ENCODE measurements at places on chromosomes 2 and 18. TPM values are rescaled to one million over a fixed set of nuclear protein-coding genes. Genes with fewer than 3 reads are reported as not detected.

- DNase-seq, result no peak
These were observed 170.1 kb downstream of the HAUS1 start for GRCh38 chr18:46274266-46274665.

DNA sequence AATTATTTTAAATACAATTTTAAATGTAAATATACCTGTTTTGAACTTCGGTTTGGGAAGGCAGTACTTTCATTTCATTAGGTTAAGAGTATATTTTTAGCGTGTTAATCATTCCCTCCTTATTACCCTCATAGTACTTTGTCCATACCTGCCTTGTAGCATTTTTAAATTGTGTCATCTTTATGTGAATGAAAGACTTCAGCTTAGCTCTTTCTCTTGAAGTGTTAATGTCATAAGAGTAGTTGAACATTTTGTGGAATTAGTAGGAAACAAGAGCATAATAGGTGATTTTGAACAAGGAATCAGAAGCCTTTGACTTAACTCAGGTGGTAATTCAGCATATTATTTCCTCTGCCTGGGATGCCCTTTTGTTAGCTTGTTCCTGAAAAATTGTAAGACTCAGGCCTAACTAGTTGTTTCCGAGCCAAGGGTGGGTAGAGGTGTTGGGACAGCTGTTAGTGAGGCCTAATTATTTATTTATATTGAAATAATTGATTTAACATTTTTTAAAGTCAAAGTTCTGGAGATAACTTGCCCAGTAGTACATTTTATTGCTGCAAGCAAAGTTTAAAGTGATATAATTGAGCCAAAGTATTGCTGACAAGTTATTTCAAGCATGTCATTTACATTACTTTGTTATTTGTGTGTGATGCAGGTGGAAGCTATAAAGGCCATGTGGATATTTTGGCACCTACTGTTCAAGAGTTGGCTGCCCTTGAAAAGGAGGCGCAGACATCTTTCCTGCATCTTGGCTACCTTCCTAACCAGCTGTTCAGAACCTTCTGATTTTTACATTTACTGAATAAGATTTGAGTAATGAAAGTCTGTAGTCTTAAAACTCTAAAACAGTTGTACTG is 38.7 kb downstream of the DDX1 start:
- peak; percentile 38 for DNase-seq

TOGARAM2 gene
- 1.4 TPM for total RNA-seq

GRCh38 chr2:120879431-120880295 is 144.0 kb downstream of the GLI2 start:
- DNase-seq, result no peak

RFTN2 gene
- 18.1 TPM for total RNA-seq

APOB gene
- 1.7 TPM for total RNA-seq

- DNase-seq, result no peak
These were observed 50.3 kb downstream of the DTNA start for GRCh38 chr18:34760444-34760843.

- DNase-seq, result no peak
These were observed 258.9 kb downstream of the METTL4 start for GRCh38 chr18:2312440-2312839.

GRCh38 chr2:76870011-76870410 is 652.2 kb downstream of the LRRTM4 start:
- peak; percentile 64 for DNase-seq

CNDP1 gene
- total RNA-seq, result 1.2 TPM

DNA sequence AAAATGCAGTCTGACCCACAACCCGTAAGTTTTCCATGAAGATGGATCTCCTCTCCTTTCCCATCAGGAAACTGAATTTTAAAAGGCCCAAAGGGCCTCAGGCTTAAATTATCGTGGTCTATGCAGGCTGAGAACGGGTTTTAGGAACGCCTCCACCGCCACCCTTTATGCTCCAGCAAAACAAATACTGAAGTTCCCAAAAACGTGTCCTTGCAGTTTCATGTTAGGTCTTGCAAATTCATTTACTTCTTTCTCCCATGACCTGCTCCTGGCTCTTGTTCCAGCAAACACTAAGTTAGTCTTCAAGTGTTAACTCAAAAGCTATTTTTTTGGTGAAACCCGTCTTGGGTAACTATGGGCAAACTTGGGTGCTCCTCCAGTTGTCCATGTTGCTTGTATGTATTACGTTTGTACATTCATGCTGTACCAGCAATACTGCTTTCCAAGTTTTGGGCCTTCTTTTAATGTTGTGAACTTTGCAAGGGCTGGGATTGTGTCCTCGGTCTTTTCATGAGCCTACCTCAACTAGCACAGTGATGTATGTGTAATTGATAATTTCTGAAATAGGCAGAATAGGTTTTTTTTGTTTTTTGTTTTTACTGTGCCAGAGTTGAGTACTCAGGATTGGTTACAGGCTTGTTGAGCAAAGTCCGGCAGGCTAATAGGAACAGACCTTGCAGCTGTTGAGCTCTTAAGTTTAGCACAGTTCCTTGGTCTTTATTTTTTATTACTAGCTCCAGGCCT is 1.8 kb upstream of the RNF149 start:
- DNase-seq, result no peak

GRCh38 chr18:79504034-79504433 is 108.3 kb downstream of the NFATC1 start:
- no peak for DNase-seq

KCNG2 gene
- 2.6 TPM for total RNA-seq

FAP gene
- 161 TPM for total RNA-seq

CXCR1 gene
- 2.9 TPM for total RNA-seq

DNA sequence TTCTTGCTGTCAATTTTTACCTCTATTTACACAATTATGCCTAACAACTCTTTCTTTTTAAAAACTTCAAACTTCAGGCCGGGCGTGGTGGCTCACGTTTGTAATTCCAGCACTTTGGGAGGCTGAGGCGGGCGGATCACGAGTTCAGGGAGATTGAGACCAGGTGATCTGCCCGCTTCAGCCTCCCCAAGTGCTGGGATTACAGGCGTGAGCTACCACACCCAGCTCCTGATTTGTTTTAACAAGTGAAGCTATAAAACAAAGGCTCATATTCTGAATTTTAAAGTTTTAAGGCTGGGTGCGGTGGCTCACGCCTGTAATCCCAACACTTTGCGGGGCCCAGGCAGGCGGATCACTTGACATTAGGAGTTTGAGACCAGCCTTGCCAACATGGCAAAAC is 15.5 kb downstream of the PTPN2 start:
- no peak for DNase-seq

GRCh38 chr2:42770288-42771131 is 6.6 kb upstream of the OXER1 start:
- peak; percentile 34 for DNase-seq

- DNase-seq, result no peak
These were observed 107.4 kb downstream of the CLIP4 start for GRCh38 chr2:29222381-29223179.

TMEM247 gene
- total RNA-seq, result not detected

FNDC4 gene
- total RNA-seq, result 3.1 TPM

DNA sequence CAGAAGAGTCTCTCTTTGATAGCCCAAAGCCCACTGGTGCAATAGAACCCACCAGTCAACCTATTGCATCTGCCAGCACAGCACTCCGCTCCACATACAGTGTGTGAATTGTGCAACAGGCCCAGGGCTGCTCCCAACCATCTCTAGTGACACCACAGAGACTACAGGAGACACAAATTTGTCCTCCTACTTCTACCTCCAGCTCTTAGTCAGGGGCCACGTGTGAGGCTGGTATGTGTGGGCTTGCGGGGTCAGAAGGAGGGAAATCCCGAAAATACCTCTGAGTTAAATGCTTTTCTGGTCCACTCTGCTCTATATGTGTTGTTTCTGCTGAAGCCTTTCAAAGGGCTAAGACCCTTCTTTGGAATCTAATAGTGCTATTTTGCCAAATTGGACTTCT is 18.0 kb downstream of the DGUOK start:
- no peak for DNase-seq

DNA sequence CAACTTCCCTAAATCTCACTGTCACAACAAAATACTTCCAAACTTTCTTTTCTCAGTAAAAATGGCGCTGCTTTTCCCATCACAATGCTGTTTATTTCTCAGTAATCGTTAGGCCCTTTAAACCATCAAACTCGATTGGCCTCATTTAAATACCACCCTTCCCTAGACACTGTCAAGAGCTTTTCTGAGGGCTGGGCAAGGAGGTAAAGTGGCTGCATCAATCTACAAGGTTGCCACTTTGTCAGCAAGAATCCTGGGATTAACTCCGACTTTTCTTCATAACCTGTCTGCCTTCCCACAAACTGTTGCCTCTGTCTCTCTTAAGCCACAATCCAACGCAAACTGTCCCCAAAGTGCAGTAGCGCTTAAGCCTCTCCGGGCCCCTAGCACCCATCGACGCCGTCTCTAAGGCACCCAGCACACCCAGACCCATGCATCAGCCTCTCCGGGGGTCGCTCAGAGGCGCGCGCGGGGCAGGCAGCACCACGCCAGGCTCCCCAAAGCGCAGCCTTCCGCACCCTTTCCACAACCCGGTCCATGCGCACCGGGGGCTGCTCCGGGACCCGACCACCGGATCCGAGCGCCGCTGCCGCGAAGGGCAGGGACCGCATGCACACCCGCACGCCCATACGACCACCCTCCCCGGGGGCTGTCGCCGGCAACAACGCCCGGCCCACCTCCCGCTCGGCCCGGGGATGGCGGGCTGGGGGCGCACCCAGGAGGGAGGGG is 683 bp downstream of the MBOAT2 start:
- DNase-seq, result peak; percentile 22

DNA sequence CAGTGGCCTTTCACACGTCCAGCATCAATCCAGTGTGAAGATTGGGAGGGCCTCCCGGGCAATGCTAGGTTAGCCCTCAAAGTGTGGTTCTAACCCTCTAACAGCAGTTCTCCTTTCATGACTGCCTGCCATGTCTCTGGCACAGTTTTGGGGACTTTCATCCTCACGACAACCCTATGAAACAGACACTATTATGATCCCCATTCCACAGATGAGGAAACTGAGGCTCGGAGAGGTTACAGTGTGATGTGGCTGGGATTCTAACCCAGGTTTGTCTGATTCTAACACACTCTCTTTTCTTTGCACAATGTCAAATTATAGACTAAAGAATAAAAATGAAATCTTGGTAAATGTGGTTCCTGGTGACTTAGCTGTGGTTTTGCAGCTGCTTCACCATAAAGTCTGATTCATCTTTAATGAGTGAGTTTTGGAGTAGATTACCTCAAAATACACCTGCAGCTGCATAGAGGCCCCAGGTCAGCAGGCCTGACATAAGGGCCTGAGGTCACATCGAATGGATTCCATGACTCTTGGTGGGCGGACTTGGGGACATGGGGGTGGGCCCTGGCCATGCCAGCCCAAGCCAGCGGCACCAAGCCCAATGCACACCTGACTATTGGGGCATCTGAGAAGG is 214.4 kb downstream of the GLI2 start:
- DNase-seq, result no peak

DNA sequence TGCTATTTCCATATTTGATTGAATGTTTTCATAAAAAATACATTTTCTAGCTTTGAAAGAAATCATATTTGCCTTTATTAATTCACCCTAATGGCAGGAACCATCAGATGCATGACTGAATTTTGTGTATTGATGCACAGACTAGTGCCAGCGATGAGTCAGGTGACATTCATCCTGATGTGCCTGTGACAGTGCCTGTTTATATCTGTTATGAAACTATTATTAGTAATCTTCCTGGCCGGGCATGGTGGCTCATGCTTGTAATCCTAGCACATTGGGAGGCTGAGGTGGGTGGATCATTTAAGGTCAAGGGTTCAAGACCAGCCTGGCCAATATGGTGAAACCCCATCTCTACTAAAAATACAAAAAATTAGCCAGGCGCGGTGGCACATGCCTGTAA is 170.0 kb downstream of the TSN start:
- DNase-seq, result no peak

HAAO gene
- 19.0 TPM for total RNA-seq

- no peak for DNase-seq
These were observed 631 bp downstream of the RPL31 start for GRCh38 chr2:101002562-101003277.

ADRA2B gene
- total RNA-seq, result 1.9 TPM

GRCh38 chr2:191188550-191189093 is 37.8 kb upstream of the STAT4 start:
- no peak for DNase-seq

DNA sequence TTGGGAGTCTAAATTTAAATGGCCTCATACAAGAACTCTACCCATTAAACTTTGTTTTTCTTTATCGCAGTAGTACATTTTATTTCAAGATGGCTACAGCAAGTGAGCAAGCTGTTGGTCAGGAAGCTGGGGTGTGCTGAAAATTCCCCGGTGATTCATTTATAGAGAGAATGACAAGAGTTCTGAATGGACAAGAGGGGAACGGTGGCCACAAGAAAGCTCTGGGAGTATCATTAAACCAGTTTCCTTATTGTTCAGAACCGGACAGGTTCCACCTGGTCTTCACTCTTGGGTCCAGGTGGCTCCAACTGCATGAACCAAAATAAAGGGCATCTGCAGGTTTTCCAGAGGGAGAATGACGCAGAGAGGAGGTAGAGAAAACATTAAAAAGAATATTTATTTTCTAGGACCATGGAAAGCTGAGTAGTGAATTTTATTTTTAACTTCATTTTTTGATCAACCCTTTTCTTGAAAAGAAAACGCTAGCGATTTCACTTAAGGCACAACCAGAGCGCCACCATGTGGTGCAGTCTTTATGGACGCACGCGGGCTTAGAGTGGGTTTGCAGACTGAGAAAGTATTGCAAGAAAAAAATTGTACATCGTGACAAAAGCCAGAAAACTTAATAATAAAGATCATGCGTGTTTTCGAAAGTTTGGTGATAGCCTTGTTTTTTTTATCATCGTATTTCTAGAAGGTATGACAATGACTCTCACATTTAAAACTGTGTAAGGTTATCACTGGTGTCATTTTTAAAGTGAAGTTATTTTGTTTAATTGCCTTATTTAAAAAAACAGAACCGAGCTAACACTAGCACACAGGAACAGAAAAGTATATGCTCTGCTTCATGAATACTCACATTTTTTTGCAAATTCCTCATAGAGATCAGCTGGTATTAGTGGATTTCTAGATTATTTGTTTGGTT is 97.9 kb upstream of the NOL4 start:
- DNase-seq, result peak; percentile 77

PELI1 gene
- 28.4 TPM for total RNA-seq

DNA sequence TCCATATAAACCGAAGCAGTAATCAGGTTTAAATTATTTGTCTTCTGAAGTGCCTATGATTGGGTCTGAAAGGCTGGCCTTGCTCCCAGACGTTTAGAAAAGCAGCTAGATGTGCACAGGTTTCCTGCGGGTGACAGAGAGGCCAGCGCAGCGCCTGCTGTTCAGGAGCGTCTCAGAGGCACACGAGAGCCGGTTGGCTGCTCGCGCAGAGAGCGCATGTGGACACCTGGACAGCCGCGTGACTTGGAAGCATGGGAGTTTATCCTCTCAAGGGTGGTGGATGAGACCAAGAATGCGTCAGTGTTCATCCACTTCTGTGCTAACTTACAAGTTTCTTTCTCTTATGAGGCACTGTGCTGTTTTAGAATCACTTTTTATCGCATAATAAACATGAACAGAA is 303.7 kb downstream of the PTGR3 start:
- no peak for DNase-seq

- peak; percentile 30 for DNase-seq
These were observed 39.0 kb downstream of the TGFA start for GRCh38 chr2:70514612-70515055.

GRCh38 chr2:23551875-23552274 is 166.9 kb downstream of the KLHL29 start:
- DNase-seq, result no peak

ITGB6 gene
- total RNA-seq, result 19.0 TPM

B3GNT7 gene
- total RNA-seq, result 3.9 TPM

NT5DC4 gene
- 1.2 TPM for total RNA-seq

ARHGEF33 gene
- total RNA-seq, result 1.2 TPM

ERICH2 gene
- not detected for total RNA-seq

GRCh38 chr18:5103286-5103685 is 93.8 kb downstream of the AKAIN1 start:
- no peak for DNase-seq

GRCh38 chr18:22663378-22663777 is 245.7 kb upstream of the CTAGE1 start:
- DNase-seq, result no peak

STAMBP gene
- 29.6 TPM for total RNA-seq
